ENCODE measurements at places on chromosomes 5 and 9.

- DNase-seq = no peak
Measured at GRCh38 chr5:111769541-111769940, 12.5 kb upstream of the NREP start.

GRCh38 chr9:136535070-136535469 is 10.8 kb downstream of the NOTCH1 start:
- no peak for DNase-seq

- no peak for DNase-seq
Measured at GRCh38 chr5:145793574-145793973, 41.6 kb downstream of the PRELID2 start.

GRCh38 chr9:96484521-96484931 is 34.6 kb downstream of the HABP4 start:
- DNase-seq = no peak

DNA sequence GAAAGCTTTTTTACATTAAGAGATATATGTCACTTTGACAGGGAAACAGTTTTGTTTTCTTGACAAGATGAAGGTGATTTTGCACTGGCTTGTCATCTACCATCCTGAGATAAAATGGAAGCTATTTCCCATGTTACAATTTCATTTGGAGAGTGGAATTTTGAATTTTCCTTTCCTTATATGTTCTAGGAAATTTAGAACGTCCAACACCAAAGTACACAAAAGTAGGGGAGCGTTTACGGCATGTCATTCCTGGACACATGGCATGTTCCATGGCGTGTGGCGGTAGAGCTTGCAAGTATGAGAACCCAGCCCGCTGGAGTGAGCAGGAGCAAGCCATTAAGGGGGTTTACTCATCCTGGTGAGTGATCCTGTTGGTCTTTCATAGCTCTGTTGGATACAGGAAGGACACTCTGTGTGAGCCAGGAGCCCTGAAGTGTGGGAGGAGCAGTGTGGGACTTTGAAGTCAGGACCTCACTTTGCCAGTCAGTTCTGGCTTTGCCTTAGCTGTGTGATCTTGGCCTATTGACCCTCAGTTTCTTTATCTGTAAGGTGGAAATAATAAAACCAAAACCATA is 887 bp downstream of the PTPDC1 start:
- DNase-seq = no peak

- no peak for DNase-seq
Measured at GRCh38 chr9:122201641-122202040, 27.1 kb downstream of the LHX6 start.

DNA sequence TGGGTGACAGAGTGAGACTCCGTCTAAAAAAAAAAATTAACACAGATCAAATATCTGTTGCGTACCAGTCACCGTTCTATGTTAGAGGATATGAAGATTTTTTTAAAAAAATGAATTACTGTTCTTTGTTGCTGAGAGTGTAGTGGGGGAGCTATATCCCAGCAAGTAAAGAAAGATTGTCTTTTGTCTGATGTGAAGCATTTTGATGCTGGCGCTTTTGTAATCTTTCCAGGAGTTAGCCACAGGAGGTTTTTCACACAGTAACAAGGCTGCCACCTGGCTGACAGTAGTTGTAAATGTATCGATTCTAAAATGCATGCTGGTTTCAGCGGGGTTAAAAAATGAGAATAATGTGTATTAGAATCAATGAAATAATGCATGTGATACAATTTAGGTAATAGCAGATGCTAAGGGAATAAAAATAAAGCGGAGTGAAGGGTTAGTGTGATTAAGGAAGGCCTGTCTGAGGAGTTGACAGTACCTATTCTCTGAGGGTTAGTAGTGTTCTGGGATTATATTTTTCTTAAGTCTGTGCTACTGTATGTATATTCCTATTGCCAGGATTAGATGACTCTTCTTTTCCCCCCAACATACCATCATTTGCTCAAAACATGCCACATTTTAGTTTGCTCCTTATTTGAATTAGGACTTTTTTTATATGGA is 3.4 kb downstream of the LMNB1 start:
- no peak for DNase-seq

DNA sequence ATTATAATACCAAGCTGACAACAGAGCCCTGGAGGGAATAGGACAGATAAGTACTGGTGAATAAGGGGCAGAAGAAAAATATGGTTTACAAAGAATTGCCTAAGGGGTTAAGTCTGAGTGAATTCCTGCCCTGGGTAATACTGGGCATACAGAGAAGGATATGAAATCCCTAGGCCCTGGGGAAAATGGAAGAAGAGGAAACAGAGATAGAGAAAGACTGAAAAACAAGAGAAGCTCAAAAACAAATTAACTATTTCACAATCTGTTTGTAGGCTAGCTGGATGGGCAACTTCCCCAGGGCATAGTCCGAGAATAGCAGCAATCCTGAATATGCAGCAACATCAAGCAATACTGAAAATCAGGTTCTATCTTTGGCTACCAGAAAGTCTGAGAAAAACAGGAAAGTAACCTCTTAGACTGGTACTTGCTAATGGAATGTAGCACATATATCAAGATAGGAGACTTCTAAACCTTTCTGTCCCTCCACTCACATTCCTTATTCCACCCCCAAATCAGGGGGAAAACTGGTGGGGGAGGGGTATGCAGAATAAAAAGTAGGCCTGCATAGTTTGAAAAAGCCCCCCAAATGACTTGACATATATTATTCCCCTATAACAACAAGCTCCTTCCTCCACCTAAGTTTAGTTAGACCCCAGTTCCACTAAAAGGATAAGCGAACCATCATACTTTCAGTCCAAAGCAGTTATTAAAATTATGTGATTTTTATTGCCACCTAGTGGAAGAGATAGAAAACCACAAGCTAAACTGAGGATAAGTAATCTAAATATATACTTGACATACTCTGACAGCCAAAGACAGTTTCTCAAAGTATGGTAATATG is 20.6 kb downstream of the SLC38A9 start:
- DNase-seq = no peak

- no peak for DNase-seq
Measured at GRCh38 chr5:58024151-58024550, 435.7 kb downstream of the PLK2 start.

Measured in Right ventricle myocardium superior (tissue), 1 donor.